Omental fat pad (tissue), 4 donors: ENCODE measurements at places on chromosomes 3 and 15. TPM values are rescaled to one million over a fixed set of nuclear protein-coding genes. Genes with fewer than 3 reads are reported as not detected.

- no peak for DNase-seq
Measured at GRCh38 chr3:20008646-20009045, 3.4 kb downstream of the PP2D1 start.

- no peak for DNase-seq
Measured at GRCh38 chr15:48324949-48325348, 6.3 kb upstream of the DUT start.

GRCh38 chr3:171491361-171491760, 31.2 kb upstream of the TNIK start:
- no peak for DNase-seq

DNA sequence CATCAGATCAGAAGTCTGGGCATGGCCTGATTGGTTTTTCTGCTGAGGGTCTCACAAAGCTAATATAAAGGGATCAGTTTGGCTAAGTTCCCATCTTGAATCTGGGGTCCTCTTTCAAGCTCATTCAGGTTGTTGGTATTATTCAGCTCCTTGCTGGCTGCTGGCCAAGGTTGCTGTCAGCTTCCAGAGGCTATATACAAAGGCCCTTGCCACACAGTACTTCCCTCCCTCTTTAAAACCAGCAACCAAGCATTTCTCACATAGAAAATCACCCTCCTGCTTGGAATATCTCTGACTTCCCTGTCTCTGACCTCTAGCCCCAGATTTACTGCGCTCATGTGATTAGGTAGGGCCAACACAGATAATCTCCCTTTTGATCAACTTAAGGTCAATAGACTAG, 442.9 kb downstream of the ERC2 start:
- no peak for DNase-seq

The SUSD5 gene
- total RNA-seq = 2.3 TPM

DNA sequence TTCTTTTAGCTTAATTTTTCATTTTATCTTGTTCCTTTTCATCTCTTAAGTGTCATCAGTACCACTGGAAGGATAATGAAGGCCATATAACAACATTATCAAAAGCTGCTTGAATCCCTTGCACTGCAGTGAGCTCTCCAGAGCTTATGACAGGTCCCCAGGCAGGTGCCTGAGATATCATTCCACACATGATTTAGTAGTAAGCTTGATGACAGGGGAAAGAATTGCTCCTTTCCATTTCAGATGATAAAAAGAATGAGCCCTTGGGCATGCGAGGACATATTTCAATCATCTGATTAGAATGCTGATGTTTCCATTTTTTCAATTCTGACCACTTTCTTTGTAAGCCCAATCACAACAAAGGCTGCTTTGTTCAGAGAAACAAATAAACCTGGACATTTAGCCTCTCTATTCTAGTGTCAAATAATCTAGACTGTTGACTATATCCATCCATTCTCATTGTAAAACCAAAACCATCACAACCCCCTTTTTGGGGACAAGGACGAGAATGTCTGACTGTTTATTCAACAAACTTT, 567.8 kb downstream of the IGSF11 start:
- DNase-seq = no peak

DNA sequence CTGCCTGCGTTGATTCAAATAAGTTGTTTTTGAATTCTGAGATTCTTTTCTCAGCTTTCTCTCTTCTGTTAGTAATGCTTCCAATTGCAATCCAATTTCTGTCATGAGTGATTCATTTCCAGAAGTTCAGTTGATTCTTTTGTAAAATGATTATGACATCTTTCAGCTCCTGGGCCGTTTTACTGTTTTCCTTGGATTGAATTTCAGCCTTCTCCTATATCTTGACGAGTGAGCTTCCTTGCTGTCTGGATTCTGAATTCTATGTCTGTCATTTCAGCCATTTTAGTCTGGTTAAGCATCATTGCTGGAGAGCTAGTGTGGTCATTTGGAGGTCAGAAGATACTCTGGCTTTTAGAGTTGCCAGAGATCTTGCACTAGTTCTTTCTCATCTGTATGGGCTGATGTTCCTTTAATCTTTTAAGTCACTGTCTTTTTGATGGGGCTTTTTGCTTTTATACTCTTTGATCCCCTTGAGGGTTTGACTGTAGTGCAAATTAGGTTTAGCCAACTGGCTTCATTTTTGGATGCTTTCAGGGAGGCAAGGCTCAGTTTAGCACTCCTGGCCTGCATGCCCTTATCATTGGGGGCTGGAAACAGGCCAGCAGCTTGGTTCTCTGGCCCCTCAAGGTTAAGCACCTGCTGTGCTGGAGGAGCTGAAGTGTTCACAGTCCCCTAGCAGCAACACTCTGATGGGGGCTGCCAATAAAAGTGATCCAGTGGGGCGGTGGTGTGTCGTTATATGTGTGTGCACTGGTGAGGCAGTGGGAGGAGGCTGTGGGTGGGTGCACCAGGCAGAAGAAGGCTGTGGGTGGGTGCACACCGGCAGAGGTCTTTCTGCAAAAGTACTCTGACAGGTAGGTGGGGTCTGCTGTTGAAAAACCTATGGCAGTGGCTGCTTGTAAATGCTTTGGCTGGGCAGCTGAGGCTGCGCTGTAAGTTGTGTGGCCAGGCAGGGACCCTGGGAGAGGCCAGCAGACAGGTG, 51.2 kb downstream of the MCTP2 start:
- DNase-seq = no peak

The POLG gene
- 52.9 TPM for total RNA-seq

GRCh38 chr3:55482496-55483195, 4.5 kb downstream of the WNT5A start:
- no peak for DNase-seq
